ENCODE measurements at places on chromosomes 6 and 20. TPM values are rescaled to one million over a fixed set of nuclear protein-coding genes. Genes with fewer than 3 reads are reported as not detected.

GRCh38 chr6:166745801-166746668, 119.0 kb upstream of the RPS6KA2 start:
- peaks cover 7% of the 10 kb centered on the region for H3K36me3 ChIP-seq
- peaks cover 36% of the 10 kb centered on the region for H3K4me1 ChIP-seq
- H3K27me3 ChIP-seq = no peaks in the 10 kb centered on the region
- H3K27ac ChIP-seq = no peak overlapping the region
- no peak for DNase-seq
- H3K4me3 ChIP-seq = no peak overlapping the region

GRCh38 chr20:15512916-15513315, 1060.3 kb downstream of the KIF16B start:
- H3K27me3 ChIP-seq = no peaks in the 10 kb centered on the region
- H3K4me1 ChIP-seq = no peaks in the 10 kb centered on the region
- no peak overlapping the region for H3K4me3 ChIP-seq
- no peak for DNase-seq
- H3K27ac ChIP-seq = no peak overlapping the region

GRCh38 chr6:160328447-160328846, 19.7 kb upstream of the SLC22A3 start:
- no peaks in the 10 kb centered on the region for H3K36me3 ChIP-seq
- H3K4me1 ChIP-seq = no peaks in the 10 kb centered on the region
- H3K27ac ChIP-seq = no peak overlapping the region
- no peak overlapping the region for H3K4me3 ChIP-seq
- no peaks in the 10 kb centered on the region for H3K27me3 ChIP-seq

DNA sequence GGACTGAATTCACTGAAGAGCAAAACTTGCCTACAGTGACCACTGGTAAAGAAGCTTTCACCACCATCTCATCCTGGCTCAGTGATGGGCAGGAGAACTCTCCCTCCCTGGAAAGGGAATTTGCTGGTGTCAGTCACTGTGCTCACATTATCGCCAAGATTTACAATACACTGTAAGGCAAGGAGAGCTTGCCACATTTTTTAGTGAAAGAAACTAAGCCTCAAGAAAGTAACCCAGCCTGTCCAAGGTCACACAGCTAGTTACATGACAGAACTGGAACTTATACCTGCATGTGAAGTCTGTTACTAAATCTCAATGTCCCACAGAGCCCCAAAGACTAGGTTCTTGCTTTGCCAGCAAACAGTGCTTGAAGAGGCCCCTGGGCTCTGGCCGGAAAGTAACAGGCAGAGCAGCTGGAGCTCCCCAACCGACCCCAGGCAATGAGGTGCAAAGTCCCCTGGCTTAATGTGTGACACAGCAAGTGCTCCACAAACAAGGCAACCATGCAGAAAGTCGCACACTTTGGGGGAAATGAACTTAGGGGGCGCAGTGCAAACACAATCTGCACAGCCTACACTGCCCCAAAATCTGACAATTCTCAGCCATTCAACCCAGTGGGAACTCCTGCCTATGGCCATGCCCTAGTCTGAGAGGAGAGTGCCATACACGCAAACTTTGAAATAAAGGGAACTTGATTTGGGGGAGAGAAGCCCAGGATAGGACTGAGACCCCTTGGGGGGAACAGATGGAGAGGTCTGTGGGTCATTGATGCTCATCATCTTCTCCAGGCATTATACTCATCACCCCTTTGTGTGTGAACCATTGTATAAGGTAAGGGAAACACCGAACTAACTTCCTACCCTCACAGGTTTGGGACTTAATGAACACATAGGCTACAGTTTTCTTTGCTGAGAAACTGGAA, 1.9 kb downstream of the BCL2L1 start:
- peak overlapping the region; percentile 99 for H3K27ac ChIP-seq
- peak overlapping the region; percentile 90 for H3K4me3 ChIP-seq
- peaks cover 38% of the 10 kb centered on the region for H3K4me1 ChIP-seq
- no peak for DNase-seq
- H3K27me3 ChIP-seq = no peaks in the 10 kb centered on the region
- peaks cover 11% of the 10 kb centered on the region for H3K36me3 ChIP-seq

GRCh38 chr6:63705707-63706106, 70.1 kb downstream of the PHF3 start:
- H3K4me3 ChIP-seq = no peak overlapping the region
- H3K36me3 ChIP-seq = peaks cover 7% of the 10 kb centered on the region
- H3K4me1 ChIP-seq = no peaks in the 10 kb centered on the region
- H3K27ac ChIP-seq = no peak overlapping the region
- no peak for DNase-seq
- no peaks in the 10 kb centered on the region for H3K27me3 ChIP-seq

- H3K4me1 ChIP-seq = peaks cover 26% of the 10 kb centered on the region
- H3K27me3 ChIP-seq = peaks cover 69% of the 10 kb centered on the region
- DNase-seq = no peak
- H3K27ac ChIP-seq = no peak overlapping the region
- peak overlapping the region; percentile 44 for H3K4me3 ChIP-seq
These were observed 11.3 kb upstream of the TFAP2A start for GRCh38 chr6:10425975-10426780.

GRCh38 chr6:41446907-41447545, 99.2 kb upstream of the FOXP4 start:
- H3K27ac ChIP-seq = no peak overlapping the region
- no peaks in the 10 kb centered on the region for H3K36me3 ChIP-seq
- DNase-seq = no peak
- peaks cover 14% of the 10 kb centered on the region for H3K27me3 ChIP-seq

- DNase-seq = no peak
- H3K27ac ChIP-seq = no peak overlapping the region
- no peak overlapping the region for H3K4me3 ChIP-seq
- no peaks in the 10 kb centered on the region for H3K4me1 ChIP-seq
- no peaks in the 10 kb centered on the region for H3K36me3 ChIP-seq
- no peaks in the 10 kb centered on the region for H3K27me3 ChIP-seq
These were observed 30.5 kb upstream of the XRN2 start for GRCh38 chr20:21272679-21273078.

GRCh38 chr6:34589691-34590090, 33.6 kb upstream of the SPDEF start:
- H3K4me1 ChIP-seq = peaks cover 28% of the 10 kb centered on the region
- H3K27ac ChIP-seq = no peak overlapping the region
- peaks cover 11% of the 10 kb centered on the region for H3K36me3 ChIP-seq
- H3K27me3 ChIP-seq = no peaks in the 10 kb centered on the region
- DNase-seq = no peak
- no peak overlapping the region for H3K4me3 ChIP-seq

- peak overlapping the region; percentile 4 for H3K4me3 ChIP-seq
- H3K27ac ChIP-seq = no peak overlapping the region
These were observed 25.8 kb downstream of the MAP7 start for GRCh38 chr6:136524339-136524935.

DNA sequence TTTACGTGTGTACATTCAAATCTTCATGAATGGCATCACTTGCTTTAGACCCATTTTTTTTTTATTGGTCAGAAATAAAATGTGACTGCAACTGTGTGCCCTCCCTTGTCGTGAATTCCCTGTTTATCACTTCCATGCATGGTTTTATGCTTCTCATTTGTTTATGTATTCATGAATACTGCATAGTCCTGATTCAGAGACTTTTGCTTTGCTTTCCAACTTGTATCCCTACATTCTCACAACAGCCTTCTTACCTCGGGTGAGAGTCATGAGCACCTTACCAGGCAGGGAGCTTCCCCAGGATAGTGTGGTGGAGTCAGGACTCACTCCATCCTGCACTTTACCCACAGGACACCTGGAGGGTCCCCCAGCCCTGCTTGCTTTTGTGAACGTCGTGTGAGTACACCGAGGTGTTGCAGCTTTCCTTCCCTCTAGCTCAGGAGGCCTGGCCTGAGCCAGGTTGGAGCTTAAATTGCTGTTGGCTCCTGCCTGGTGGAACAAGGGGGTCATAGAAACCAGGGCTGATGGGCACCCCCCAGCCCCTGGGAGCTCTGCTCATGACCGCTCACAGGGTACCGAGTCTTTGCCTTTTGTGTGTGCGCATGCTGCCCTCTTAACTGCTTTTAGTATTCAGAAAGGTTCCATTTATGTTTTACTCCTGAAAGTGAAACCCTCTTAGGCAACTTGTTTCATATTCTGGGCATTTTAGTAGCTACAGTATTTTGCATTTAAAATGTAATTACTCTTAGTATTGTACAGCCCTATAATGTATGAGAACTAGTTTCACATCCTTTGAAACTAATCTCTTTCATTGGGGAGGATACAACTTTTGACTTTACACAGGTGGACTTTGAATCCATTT, 66.0 kb downstream of the CDS2 start:
- H3K4me1 ChIP-seq = peaks cover 14% of the 10 kb centered on the region
- H3K27me3 ChIP-seq = no peaks in the 10 kb centered on the region
- peaks cover 47% of the 10 kb centered on the region for H3K36me3 ChIP-seq
- H3K4me3 ChIP-seq = no peak overlapping the region

GRCh38 chr6:4510317-4510716, 265.9 kb upstream of the CDYL start:
- DNase-seq = no peak
- peaks cover 5% of the 10 kb centered on the region for H3K4me1 ChIP-seq
- H3K36me3 ChIP-seq = no peaks in the 10 kb centered on the region
- H3K27me3 ChIP-seq = no peaks in the 10 kb centered on the region

DNA sequence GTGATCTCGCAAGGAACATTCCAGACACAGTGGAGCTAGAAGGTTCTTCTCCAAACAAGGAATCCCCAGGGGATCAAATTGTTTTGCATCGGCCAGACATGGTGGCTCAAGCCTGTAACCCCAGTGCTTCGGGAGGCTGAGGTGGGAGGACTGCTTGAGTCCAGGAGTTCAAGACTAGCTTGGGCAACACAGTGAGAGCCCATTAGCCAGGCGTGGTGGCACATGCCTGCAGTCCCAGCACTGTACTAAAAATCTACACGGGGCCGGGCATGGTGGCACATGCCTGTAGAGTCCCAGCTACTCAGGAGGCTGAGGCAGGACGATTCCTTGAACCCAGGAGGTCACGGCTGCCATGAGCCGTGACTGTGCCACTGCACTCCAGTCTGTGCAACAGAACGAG, 15.3 kb downstream of the GMEB2 start:
- H3K27me3 ChIP-seq = no peaks in the 10 kb centered on the region
- H3K36me3 ChIP-seq = peaks cover 46% of the 10 kb centered on the region
- peaks cover 5% of the 10 kb centered on the region for H3K4me1 ChIP-seq
- no peak overlapping the region for H3K27ac ChIP-seq

DNA sequence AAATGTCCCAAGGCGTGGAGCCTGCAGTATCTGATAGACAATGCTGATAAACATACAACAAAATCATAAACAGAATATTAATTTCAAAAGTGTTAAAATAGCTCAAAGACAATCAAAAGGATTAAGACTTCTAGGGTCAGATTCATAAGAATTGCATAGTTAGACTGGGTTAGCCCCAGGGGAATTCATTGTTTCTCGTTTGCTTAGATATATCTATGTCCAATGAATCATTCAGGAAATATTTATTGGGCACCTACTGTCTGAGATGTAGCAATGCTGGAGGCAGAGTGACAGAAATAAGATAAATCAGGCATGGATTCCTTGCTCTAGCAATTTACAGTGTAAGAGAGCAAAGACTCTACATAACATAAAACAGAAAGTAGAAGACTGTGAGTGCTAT, 124.4 kb upstream of the PRL start:
- no peak overlapping the region for H3K27ac ChIP-seq
- no peak overlapping the region for H3K4me3 ChIP-seq
- DNase-seq = no peak

DNA sequence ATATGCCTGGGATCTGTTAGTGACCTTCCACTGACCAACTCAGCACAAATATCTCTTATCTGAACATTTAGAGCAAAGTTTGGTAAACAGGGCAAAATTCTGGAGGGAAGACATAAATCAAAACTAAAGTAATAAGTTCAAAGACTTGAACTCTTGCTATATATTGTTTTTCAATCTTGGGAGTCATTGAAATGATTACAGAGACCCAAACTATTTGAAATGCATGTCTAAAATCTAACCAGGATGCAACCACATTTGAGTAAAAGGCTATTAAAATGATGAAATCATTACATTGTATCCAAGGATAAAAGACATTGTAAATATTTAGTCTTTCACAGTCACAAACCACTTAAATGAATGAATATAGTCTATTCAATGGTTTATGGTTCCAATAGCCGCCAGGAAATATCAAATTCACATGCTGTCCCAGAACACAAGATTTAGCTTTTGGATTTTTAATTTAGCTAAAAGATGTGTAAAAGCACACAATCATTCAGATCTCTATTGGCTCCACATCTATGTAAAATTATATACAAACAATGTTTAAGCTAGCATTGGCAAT, 256.6 kb upstream of the EPHA7 start:
- DNase-seq = no peak
- H3K27me3 ChIP-seq = no peaks in the 10 kb centered on the region
- H3K27ac ChIP-seq = no peak overlapping the region
- H3K4me3 ChIP-seq = no peak overlapping the region
- no peaks in the 10 kb centered on the region for H3K4me1 ChIP-seq
- no peaks in the 10 kb centered on the region for H3K36me3 ChIP-seq

DNA sequence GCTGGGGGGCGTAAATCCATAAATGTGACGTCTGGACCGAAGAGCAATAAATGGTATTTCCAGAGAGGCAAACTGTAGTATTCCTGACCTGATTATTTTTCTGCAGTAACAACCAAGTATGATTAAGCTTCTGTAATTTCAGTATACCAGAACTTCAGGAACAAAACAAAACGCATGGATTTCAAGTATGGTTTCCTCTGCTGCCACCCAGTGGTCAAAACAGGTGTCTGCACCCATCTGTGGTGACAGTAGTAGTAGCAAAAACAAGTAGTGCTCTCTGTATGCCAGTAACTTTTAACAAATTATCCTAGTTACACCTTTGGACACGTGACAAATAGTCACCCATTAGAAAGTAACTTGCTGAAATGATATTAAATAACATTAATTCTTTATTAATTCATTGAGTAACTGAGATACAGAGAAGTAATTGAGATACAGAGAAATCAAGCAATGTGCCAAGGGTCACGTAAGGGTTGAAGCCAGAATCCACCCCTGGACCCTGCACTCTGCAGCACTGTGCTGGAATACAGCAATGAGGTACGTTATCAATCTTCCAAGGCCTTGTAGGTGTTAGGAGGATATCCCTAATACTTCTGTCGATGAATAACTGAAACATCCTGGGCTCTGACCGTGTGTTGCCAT, 7.9 kb downstream of the CALHM4 start:
- H3K4me3 ChIP-seq = peak overlapping the region; percentile 38
- no peaks in the 10 kb centered on the region for H3K27me3 ChIP-seq
- peaks cover 10% of the 10 kb centered on the region for H3K4me1 ChIP-seq
- no peaks in the 10 kb centered on the region for H3K36me3 ChIP-seq
- H3K27ac ChIP-seq = no peak overlapping the region
- DNase-seq = peak; percentile 70

- DNase-seq = peak; percentile 46
- H3K4me1 ChIP-seq = peaks cover 31% of the 10 kb centered on the region
- no peak overlapping the region for H3K4me3 ChIP-seq
- H3K27ac ChIP-seq = no peak overlapping the region
- H3K27me3 ChIP-seq = peaks cover 80% of the 10 kb centered on the region
- no peaks in the 10 kb centered on the region for H3K36me3 ChIP-seq
These were observed 873 bp upstream of the GCM2 start for GRCh38 chr6:10882657-10883171.

MEI4 gene
- 1.7 TPM for total RNA-seq

EDN3 gene
- total RNA-seq = 6.5 TPM

PAQR8 gene
- total RNA-seq = 60.1 TPM

GNMT gene
- total RNA-seq = 0.99 TPM

MRPS18B gene
- 40.5 TPM for total RNA-seq

GSTA3 gene
- total RNA-seq = not detected

NRM gene
- total RNA-seq = 7.3 TPM

NKX2-4 gene
- total RNA-seq = 0.11 TPM

HLA-DMB gene
- 13.7 TPM for total RNA-seq

TFAP2C gene
- 0.50 TPM for total RNA-seq
